Activated naive CD8-positive, alpha-beta T cell treated with anti-CD3 and anti-CD28 coated beads, Interleukin-2, amount 50 U/mL, for 16 hours (primary cell): ENCODE measurements at places on chromosomes 16 and 17.

- no peak for DNase-seq
Measured at GRCh38 chr16:23690771-23691482, 12.2 kb downstream of the PLK1 start.

DNA sequence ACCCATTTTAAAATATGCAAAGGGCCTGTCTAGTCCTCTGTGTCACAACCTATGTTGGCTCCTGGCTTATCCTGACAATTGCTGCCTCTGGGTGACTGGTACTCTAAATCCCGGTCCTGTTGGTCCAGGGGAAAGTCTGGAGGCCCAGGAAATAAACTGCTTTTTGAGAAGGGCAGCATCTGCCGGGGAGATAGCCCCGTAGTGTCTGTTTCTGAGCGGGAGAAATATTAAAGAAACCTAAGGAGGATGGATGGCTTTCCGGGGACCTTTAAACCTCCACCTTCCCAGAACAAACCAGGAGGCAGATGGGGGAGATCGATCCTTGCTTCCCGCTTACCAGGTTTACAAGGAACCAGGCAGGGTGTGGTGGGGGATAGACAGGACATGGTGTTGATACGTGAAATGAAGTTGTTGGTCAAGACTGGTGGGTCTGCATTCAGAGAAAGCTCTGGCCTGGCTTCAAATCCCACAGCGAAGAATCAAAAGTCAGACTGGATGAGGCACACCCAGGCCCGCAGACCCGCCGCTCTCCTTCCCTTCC, 3.8 kb downstream of the HOXB2 start:
- DNase-seq = no peak

GRCh38 chr17:28711723-28712031, at the start of gene PROCA1:
PROCA1 (minus strand) TSS chr17:28711888; CDS start chr17:28711660, 228 bp downstream.
- no peak for DNase-seq

GRCh38 chr17:75270218-75270965, 639 bp downstream of the MIF4GD start:
- no peak for DNase-seq

DNA sequence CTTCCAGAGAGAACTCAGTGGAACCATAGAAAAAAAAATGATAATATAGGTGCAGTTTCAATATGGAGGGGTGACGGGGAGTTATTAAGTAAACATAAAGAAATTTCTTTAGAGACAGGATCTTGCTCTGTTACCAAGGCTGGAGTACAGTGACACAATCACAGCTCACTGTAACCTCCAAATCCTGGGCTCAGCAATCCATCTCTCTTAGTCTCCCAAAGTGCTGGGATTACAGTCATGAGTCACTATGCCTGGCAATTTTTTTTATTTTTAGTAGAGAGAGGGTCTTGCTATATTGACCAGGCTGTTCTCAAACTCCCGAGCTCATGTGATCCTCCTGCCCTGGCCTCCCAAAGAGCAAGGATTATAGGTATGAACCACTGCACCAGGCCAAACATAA, 48.8 kb downstream of the NLRC5 start:
- no peak for DNase-seq

DNA sequence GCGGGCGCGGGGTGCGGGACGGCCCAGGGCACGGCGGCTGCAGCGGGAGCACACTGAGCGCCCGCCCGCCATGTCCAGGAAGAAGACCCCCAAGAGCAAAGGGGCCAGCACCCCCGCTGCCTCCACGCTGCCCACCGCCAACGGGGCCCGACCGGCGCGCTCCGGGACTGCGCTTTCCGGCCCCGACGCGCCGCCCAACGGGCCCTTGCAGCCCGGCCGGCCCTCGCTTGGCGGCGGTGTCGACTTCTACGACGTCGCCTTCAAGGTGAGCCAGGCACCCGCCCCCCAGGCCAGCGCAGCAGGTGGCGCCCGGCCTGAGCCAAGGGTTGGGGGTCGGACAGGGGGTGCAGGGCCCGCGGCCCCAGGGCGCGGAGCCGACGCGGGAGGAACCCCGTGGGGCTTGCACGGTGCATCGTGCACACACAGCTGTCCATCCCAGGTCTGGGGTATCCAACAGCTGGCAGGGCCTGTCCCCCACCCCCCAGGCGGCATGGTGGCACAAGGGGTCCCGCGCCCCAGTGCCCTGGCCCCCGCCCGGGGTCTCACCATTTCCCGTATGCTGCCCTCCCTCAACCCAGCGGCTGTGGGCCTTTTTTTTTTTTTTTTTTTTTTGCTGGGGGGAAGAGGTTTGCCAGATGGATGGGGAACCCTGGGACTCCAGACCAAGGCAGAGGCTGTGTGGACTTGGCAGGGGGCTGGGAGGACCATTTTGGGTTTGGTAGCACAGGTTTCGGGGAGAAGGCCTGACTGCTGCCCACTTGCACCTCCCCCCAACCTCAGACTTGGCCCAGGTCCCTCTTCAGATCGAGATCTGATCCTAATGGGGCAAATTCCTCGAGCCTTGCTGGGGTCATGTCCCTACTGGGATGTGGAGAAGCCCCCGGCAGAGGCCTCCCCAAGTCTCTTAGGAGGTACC, 547 bp downstream of the RAB26 start:
- DNase-seq = no peak
